Fibroblast of skin of back (primary cell): ENCODE measurements at places on chromosomes 6 and 20.
A peak's percentile ranks its signal among the peaks of the same experiment; 100 is the strongest.

- DNase-seq = no peak
These were observed 33.8 kb downstream of the TNFAIP3 start for GRCh38 chr6:137900815-137901214.

DNA sequence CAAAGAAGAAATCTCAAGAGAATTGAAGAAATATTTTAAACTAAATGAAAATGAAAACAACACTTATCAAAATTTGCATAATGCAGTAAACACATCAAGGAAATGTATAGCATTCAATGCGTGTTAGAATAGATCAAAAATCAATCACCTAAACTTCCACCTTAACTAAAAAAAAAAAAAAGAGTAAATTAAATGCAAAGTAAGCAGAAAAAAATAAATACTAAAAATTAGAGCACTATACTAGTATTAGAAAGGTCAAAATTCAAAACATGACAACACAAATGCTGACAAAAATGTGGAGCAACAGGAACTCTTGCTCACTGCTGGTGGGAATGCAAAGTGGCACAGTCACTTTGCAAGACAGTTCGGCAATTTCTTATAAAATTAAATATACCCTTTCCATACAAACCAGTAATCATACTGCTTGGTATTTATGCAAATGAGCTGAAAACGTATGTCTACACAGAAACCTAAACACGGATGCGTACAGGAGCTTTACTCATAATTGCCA, 103.8 kb downstream of the KIF16B start:
- DNase-seq = no peak

GRCh38 chr20:51313358-51313827, 229.1 kb downstream of the NFATC2 start:
- no peak for DNase-seq

- DNase-seq = no peak
These were observed 22.1 kb upstream of the KCNK5 start for GRCh38 chr6:39251406-39251805.

DNA sequence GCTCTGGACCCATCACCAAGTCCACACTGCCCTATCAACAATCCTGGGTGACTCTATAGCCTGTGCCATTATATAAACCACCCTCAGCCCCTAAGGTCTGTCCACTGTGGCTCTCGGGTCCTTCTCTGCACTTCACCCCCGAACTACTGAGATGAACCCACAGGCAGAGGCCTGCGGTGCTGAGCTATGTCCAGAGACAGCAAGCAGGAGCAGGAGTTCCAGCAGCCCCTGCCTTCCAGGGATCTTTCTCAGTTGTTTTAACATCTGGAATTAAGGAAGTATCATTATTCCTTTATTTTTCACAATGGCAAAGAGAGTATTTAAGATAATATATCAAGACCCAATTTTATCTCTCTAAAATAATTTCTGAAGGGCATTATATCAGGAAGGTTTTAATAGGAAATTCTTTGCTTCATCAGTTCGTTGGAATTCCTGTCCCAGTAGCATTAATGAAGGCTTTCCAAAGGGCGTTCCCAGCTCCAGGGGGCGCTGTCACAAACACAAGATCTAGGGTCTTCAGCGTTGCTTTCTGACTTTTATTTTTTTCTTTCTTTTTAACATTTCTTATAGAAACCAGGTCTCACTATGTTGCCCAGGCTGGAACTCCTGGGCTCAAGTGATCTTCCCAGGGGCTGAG, 27.3 kb downstream of the RRBP1 start:
- peak; percentile 69 for DNase-seq

GRCh38 chr6:21780679-21781078, 187.1 kb downstream of the SOX4 start:
- DNase-seq = peak; percentile 57

GRCh38 chr6:128005009-128005408, 104.2 kb upstream of the THEMIS start:
- peak; percentile 27 for DNase-seq

DNA sequence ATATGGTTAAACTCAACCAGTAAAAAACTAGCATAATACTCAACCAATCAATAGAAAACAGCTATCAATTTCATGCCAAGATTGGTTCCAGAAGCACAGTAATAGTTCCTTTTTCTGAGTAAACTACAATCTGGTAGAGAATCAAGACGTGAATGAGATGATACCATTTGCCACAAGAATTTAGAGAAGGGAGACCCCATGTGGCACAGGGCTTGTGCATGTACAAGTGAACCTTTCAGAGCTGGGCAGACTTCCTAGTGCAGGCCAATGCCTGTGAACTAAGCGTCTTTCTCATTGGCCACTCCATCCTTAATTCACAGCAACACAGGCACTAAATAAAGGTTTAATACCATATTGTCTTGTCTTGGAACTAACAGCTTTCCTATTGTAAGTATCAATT, 213.5 kb downstream of the RFPL4B start:
- DNase-seq = peak; percentile 15

DNA sequence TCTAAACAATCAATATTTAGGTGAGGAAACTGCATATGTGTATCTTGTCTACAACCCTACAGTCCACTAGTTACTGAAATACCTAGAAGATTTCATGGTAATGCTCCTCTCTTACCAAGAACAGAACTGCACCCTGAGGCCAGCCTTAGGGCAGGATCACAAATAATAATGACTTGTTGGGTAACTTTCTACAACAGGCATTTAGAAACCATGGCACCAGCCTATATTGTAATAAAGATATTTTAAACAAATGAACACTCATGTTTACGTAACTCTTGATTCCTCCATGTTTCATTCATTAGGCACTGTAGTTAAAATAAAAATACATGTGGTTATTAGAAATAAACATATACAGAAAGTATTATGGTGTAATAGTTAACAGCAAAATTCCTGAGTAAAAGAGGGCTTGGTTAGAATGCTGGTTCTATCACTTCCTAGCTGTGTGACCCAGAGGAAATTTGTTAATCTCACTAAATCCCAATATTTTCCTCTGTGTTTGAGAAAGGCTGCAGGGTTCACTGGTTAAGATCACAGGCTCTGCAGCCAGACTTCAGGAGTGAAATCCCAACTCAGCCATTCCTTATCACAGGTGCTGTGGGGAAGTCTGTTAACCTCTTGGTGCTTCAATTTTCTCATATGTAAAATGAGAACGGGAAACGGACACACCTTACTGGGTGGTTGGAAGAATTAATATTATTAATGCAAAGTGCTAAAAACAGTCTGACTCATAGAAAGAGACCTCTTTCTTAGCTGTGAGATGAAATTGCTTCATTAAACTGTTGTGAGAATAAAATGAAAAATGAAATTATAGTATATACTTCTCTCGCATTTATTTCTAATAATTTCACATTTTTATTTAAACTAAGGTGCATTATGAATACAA, 8.5 kb downstream of the HMGN3 start:
- DNase-seq = no peak

DNA sequence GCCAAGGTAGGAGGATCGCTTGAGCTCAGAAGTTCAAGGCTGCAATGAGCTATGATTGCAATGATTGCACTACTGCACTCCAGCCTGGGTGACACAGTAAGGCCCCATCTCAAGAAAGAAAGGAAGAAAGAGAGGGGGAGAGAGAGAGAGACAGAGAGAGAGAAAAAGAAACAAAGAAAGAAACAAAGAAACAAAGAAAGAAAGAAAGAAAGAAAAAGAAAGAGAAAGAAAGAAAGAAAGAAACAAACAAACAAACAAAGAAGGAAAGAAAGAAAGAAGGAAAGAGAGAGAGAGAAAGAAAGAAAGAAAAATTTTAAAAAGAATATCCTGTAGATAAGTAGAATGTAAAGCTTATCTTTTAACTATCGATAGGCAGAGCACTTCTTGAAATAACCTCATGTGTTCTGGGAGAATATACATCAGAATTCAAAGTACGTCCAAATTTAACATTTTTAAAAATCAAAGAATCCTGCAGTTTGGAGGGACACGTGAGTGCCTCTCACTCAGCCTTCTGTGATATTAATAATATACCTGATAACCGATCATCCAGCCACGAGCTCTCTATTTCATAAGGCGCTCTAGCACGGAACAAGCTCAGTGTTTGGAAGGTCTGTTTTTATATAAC, 25.2 kb downstream of the MYLK4 start:
- DNase-seq = no peak

GRCh38 chr20:11882651-11883050, 35.0 kb upstream of the BTBD3 start:
- no peak for DNase-seq

GRCh38 chr6:118544105-118544504, 4.0 kb upstream of the PLN start:
- no peak for DNase-seq

DNA sequence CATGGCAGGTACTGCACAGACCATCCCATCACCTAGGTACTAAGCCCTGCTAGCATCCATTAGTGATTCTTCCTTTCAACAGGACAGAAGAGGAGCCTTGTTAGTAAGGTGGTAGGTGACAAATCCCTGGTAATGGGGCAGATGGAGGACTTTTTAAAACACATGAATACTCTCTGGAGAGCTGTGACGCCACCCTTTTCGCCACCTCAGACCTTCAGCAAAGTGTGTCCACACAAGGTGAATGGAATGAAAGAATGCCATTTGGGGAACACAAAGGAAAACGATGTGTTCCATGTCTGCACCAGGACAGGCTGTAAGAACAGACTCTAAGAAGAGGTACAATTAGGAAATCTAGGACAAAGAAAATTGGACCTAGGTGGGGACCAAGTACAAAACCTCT, 110.5 kb upstream of the CARMIL1 start:
- DNase-seq = no peak

GRCh38 chr6:106939848-106940247, 34.7 kb downstream of the CD24 start:
- DNase-seq = no peak

- peak; percentile 58 for DNase-seq
These were observed 115.2 kb upstream of the NXT1 start for GRCh38 chr20:23235173-23236027.

GRCh38 chr6:126134491-126134890, 148.2 kb downstream of the TRMT11 start:
- DNase-seq = no peak

DNA sequence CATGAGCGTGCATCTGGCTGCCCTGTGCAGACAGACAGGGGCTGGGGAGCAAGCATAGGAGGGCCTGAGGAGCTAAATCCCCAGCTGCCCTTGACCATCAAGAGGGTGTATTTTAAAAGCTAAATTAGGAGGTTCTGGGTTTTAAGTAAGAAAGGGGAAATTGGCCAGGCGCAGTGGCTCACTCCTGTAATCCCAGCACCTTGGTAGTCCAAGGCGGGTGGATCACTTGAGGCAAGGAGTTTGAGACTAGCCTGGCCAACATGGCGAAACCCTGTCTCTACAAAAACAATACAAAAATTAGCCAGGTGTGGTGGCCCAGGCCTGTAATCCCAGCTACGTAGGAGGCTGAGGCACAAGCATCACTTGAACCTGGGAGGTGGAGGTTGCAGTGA, 27.8 kb downstream of the SERPINB6 start:
- no peak for DNase-seq

DNA sequence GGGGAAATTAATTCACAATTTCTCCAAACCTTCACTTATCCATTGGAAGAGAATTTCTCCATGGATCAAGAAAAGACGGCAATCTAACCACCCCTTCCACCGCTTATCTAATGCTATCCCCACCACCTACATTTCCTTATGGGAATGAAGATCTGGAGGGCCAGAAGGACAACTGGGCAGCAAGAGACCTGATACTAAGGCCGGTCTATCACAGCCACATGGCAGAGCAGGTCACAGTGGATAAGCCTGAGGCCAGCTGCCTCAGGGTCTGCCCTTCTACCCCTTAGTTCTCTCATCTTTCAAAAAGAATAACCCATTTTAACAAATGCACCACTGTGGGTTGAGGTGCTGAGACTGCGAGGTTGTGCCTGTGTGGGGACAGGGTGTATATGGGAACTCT, 37.1 kb downstream of the MAN1A1 start:
- no peak for DNase-seq

DNA sequence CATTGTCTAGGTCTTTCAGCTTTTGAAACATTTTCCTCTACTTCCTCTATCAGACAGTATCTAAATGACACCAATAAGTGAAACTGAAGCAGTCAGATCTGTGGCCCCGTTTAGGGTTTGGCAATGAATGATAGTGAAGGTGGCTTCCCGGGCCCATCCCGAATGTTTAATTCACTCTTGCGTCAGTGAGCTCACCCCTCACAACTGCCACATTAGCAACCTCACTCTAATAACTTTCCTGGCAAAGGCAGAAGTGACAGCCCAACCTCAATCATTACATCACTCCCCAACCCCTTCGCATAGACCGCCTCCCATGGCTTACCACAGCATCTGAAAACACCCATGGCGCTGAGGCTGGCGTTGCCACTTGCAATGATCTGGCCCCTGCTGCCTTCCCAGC, 92.4 kb upstream of the CD83 start:
- DNase-seq = no peak

DNA sequence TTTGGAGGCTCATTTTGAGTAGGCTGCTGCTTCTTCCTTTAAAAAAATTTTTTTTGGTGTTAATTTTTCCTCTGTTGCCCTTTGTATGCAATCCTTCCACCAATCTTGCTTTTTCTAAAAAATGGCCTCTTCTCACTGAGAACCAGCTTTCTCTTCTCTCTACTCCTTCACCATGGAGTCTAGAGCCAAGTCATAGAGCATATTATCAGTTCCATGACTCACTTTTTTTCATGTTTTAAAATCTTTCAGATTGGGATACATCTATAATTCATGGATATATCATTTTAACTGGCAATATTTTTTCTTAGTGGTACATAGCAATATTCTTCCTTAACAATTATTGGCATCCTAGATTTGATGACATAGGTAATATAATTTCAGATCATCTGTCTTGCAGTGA, 62.7 kb downstream of the SLX4IP start:
- no peak for DNase-seq

DNA sequence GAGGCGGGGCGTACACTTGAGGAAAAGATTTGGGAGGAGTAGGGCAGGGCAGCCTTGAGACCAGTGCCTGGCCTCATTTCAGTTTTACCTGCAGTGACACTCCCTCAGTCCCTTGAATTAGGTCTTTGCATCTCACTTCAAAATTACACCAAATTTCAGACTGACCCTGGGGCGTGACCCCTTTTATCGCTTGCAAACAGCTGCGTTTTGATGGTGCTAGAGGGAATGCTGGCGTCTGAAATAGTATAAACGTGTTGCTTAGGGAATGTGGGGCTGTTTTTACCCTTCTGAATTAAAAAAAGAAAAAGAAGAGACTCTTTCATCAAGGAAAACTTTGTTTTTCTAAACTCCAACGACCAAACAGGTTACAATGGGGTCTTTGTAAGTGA, 21.0 kb downstream of the COL9A1 start:
- no peak for DNase-seq

DNA sequence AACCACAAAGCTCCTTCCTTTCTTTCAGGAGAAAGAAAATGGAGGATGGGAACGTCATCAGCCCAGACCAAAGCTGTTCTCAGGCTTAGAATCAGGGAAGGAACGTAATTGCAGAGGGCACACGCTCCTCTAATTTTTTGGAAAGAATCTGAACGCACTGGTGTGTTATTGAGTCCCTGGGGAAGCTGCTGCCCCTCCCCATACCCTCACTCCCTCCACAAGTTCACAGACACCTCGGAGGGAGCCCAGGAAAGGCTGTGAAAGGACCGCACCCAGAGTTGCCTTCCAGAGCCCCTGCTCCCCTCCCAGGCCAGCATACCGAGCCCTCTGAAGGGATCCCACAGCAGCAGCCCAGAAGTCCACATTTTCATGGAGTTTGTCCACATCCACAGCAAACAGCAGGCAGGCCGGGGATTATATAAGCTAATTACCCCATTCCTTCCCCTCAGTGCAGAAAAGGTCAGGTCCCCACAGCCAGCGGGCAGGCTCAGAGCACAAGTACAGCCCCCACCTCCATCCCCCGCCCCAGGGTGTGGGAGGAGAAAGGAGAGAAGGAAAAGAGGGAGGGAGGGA, 53.7 kb downstream of the ANKRD60 start:
- peak; percentile 54 for DNase-seq

GRCh38 chr6:96814625-96815024, 22.7 kb downstream of the GPR63 start:
- DNase-seq = peak; percentile 65
